Bone marrow (tissue), 2 donors: ENCODE measurements at places on chromosomes 16 and 17.

- DNase-seq, result no peak
These were observed 34.7 kb downstream of the BAHCC1 start for GRCh38 chr17:81429821-81430551.

DNA sequence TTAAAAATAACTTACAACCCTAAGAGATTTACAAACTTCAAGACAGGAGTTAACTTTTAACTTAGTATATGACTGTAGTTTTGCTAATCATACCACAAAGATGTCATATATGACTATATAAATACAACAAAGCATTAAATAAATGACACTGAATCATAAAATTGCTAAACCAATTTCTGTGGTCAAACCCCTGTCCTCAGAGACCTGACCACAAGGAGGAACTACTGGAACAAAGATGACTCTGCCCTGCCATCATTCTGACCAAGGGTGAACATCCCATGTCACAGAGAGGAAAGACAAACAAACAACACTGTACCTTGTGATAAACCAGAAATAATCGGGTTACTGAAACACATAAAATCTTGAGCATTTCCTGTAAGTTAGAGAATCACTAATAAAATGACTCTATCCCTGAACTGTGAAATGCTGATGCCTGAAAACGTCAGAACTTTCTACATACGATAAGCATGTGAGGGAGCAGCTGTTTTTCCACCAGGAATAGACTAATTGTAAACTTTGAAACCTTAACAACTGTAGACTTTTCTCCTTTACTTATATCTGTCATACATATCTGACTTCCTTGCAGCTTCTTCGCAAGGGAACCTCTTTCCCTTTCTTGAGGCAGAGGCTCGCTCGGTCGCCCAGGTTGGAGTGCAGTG, 47.9 kb downstream of the WDR59 start:
- no peak for DNase-seq

GRCh38 chr16:35788381-35788780, 2329.0 kb downstream of the TP53TG3F start:
- no peak for DNase-seq

DNA sequence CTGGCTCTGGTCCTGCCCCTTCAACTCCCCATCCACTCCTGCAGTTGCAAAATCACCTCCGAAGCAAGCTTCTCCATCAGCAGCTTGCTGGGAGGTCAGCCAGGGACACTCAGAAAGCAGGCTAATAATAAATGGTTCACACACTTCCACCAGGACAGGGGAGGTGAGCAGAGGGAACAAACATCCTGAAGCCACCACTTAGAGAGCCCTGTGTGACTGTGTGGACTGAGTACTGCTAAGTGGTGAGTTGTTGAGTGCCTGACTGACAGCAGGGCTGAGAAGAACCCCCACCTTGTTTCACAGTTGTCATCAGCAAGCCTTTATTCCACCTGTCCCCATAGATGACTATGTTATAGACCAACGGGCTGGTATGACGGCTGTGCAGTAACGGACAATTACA, 213.9 kb downstream of the CBLN1 start:
- DNase-seq, result no peak

DNA sequence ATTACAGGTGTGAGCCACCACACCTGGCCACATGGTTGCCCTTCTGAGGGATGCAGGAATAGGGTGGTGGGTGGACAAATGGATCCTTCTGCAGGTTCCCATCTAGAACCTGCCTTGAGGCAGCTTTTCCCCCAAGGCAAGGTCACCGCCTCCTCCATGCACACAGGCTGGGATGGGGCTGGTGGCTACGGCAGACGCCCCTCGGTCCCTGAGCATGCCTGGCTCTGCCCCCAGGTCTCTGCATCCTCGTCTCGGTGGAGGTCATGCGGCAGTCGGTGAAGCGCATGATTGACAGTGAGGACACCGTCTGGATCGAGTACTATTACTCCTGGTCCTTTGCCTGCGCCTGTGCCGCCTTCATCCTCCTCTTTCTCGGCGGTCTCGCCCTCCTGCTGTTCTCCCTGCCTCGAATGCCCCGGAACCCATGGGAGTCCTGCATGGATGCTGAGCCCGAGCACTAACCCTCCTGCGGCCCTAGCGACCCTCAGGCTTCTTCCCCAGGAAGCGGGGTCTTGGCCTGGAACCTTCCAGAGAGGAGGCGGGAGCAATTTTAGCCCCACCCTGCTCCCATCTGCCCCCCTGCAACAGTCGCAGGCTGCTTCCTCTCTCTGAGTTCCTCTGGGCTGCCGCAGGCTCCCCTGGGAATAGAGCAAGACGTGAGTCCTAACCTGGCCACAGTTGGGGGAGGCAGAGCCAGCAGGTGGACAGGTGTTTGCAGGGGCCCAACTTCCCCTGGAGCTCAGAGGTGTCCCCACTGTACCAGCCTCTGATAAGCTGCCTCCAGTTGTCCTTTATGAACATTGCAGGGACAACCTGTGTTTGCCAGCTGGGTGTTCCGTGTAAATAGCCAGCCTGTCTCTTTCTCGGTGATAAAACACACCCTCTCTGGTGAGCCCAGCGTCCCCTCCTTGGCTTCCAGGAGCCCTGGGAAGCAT, 11.7 kb downstream of the CACNG1 start:
- DNase-seq, result no peak
